ENCODE measurements at places on chromosomes 3 and 15.

- no peak for DNase-seq
Measured at GRCh38 chr15:79467865-79468586, 35.9 kb downstream of the MINAR1 start.

- peak; percentile 52 for DNase-seq
Measured at GRCh38 chr15:90062023-90062442, 40.2 kb downstream of the IDH2 start.

- DNase-seq: no peak
Measured at GRCh38 chr3:10580426-10580825, 75.0 kb upstream of the ATP2B2 start.

GRCh38 chr15:39593656-39594445, 13.0 kb downstream of the THBS1 start:
- DNase-seq: no peak

DNA sequence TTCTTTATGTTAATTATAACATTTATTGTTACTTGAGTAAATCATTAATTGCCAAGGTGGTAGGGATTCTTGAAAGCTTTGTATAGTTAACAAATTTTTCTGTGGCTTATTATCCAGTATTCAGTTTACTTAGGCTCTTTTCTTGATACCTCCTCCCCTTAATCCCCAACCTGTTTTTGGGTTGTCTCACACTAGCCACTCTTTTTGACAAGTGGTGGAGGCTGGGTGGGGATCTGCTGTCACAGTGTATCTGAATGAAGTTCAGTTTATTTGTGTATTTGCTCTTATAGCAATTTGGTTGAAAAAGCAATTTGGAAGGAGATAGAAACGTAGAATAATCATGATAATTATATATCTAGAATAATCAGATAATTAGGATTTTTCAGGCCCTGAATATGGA, 43.8 kb downstream of the STT3B start:
- DNase-seq: no peak

DNA sequence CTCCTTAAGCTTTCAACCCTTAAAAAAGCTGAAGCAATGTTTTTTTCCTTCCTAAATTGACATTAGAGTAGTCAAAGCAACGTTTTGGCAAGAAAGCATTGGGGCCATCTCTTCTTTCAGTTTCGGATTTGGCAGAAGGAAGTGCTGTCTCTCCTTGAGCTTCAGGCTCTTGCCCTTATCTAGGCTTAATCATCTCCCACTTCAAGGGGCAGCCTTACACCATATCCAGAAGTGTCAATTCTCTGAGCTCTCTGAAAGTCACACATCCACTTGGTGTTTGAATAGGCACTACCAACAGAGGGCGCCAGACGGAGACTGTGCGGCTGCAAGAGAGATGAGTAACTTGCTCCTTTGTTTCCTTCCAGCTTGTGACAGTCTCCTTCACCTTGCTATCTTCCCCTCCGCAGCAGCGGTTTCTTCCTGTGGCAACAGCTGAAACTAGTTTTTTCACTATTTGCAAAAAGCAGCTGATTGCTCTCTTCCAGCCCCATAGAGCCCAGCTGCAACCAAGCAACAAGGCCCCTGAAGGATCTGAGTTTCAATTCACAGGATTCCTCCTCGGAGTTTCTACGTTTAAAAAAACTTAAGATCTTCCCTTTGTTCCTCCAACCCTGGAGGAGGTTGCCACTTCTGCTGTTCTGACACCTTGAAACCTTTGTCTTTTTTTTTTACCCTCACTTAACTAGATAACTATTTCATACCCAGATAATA, 147.0 kb upstream of the SLCO3A1 start:
- peak; percentile 90 for DNase-seq

DNA sequence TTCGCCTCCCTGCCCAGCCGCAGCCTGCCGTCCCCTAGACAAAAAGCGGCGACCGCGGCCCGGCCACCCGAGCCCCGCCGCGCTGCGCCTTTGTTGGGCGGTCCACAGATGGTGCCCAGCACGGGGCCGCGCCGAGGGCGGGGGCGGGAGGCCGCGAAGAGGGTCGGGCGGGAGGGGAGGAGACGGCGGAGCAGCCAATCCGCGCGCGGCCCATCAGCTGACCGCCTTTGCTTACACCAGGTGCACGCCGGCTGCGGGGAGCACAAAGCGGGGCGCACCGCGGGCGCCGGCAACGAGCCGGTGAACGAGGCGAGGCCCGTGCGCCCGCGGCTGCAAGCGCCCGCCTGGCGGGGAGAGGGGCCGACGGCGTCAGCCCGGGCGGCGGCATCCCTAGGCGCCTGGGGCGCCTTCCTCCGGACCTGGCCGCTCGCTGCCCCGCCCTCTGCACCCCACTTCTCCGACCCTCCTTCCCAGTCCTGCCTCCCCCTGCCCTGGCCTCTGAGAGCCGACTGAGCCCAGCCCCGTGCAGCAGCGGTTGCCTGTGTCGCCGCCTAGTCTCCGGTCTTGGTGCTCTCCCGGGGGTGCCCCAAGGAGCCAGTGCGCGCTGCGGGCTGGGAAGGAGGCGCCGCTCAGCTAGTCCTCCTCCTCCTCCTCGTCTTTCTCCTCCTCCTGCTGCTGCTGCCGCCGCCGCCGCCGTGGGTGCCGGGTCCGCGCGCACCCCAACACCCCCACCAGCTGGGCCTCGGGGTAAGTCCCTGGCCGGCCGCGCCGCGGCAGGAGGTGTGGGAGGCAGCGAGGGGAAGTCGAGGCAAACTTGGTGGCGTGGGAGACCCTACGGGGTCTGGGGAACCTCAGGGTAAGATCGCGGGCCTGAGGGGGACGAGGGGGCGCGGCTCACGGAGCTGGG, at the start of gene LRRN1:
LRRN1 (plus strand) TSS at position 259 of the 907 bp plus-strand sequence. CDS start 45,211 bp downstream, outside the sequence.
- DNase-seq: peak; percentile 72
